ENCODE measurements at places on chromosomes 4 and X. TPM values are rescaled to one million over a fixed set of nuclear protein-coding genes. Genes with fewer than 3 reads are reported as not detected.

GRCh38 chrX:78513971-78514738, 145.0 kb downstream of the RTL3 start:
- DNase-seq, result no peak

DNA sequence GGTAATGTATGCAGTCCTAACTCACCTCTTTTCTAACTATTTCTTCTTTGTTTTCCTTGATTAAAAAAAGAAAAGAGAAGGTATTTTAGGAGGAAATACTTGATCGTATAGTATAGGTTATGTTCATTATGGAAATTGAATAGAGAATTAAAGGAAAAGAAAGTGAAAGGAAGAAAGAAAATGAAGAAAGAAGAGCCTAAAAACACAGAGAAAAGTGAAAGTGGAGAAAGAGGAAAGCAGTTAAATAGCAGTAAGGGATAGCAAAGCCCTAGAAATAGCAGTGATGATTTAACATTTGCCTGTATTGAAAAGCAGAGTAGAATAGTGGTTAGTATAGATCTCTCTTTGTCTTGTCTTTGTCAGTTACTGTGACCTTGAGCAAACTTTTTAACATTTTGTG, 37.0 kb downstream of the MRPL1 start:
- DNase-seq, result no peak

DNA sequence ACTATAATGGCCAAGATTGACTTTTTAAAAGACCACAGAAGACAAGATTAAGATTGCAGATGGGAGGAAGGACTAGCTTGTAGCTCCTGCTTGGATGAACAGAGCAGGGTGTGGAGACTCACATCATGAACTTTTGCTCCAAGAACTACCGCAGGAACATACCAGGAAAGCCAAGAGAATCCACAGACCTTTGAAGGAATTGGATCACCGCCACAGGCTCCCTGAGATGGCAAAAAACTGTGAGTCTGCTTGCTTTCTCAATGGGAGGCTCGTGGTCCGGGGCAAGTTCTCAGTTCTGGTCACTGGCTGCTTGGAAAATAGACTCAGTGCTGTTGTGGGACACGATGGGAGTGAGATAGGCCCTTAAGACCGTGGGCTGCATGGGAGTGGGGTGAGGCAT, 276.6 kb downstream of the CCSER1 start:
- DNase-seq, result no peak

DNA sequence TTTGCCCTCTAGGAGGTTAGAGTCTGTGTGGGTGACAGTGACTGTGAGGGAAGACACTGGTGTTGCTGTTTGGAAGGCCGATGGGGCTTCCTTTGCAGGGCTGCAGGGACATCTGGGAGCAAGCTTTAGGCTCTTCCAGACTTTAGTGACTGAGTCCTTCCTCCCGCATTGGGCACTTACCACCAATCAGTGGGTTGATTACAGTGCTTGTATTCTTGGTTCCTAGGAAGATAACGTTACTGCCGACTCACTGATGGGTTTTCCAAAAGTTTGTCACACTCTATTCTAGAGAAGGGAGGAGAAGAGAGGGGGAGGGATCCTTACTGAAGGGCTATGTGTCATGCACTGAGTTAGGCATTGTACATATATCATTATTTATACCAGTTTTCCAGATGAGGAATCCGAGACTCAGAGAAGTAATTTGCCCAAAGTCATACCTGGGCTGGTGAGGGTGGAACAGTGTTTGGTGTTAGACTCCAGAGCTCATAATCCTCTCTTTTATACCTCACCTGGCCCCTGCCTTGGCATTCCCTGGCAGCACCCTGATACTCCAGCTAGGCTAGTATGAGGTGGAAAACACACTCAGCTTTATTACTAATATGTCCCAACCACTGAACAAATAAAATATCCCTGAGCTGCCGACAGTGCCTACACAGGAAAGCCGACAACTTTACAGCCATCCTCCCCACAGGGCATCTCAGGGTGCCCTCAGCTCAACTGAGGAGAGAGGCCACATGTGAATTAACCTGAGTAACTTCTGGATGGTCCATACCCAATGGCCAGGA, 3.8 kb downstream of the CHST7 start:
- no peak for DNase-seq

GRCh38 chr4:109548655-109549054, 11.4 kb upstream of the MCUB start:
- no peak for DNase-seq

GRCh38 chr4:113311047-113311446, 261.6 kb downstream of the ANK2 start:
- no peak for DNase-seq

DNA sequence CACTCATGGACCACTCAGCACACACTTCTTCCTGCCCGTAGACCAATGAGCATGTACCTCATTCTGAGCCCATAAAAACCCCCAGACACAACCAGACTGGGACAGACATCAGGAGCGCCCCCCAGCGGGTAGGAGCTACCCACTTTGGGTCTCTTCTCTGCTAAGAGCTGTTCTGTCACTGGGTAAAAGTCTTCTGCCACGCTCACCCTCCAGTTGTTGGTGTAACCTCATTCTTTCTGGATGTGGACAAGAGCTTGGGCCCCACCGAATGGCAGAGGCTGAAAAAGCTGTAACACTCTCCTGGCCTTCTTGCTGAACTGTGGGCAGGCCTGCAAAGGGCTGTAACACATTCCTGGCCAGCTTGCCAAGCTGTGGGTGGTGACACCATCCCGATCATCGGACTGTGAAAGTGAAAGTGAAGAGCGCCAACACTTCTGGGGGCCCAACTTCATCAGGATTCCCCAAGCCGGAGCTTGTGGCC, 137.6 kb downstream of the TECRL start:
- no peak for DNase-seq

DNA sequence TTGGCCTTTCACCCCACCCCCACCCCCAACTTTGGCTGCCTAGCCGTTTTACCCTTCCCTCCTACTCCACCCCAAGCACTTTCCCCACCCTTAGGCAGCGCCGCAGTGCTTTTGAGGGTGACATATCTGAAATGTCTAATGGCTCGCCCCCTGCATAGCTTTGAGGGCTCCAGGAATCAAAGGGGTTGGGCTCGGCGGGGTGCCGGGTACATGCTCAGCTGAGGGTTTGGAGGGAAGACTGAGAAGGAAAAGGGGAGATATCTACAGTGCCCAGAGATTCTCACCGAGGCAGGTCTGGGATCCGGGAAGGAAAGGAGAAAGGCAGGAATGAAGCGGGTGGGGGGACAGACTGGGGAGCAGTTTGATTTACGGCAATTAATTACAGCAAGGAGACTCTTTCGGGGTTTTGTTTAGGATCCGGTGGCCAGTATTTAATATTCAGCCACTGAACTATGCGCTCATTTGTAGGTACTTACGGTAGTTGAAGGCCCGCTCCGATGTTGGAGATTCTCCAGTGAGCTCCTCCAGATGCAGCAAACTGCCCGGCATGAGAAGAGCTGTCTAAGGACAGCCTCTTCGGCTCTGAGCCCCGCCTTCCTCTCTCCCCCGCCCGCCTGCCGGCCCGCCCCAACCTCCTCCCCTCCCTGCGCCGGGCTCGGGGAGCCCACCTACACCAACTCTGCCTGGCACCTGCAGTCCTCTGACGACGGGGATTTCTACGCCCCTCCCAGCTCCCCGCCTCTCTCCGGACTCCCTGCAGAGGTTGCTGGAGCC, at the start of gene IGSF1:
Gene IGSF1 (minus strand): TSS at position 569 of the 774 bp plus-strand sequence. CDS start 2,632 bp downstream, outside the sequence.
- DNase-seq, result no peak

DNA sequence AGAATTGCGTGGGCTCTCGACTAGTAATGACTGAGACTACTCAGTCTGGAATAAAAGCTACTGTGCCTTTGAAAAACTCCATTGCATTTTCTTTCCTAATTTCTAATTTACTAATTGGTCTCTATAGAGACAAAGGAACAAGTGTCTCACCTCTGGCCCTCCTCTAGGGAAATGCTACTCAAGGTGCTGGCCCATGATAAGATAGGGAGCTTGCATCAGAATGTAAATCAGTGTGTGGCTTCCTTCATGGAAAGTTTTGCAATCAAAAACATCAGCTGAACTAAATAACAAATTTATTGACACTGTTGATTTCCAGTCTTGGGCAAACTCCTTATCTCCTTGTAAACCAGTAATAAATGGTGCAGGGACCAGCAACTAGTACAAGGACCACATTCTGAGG, 81.8 kb downstream of the SRPX start:
- no peak for DNase-seq

GRCh38 chrX:9464435-9465371, at the start of gene TBL1X:
TBL1X (plus strand) TSS chrX:9465058; CDS start chrX:9653587, 188,529 bp downstream.
- DNase-seq, result peak; percentile 58

GRCh38 chr4:1501754-1502500, 95.7 kb upstream of the NKX1-1 start:
- DNase-seq, result peak; percentile 22

DNA sequence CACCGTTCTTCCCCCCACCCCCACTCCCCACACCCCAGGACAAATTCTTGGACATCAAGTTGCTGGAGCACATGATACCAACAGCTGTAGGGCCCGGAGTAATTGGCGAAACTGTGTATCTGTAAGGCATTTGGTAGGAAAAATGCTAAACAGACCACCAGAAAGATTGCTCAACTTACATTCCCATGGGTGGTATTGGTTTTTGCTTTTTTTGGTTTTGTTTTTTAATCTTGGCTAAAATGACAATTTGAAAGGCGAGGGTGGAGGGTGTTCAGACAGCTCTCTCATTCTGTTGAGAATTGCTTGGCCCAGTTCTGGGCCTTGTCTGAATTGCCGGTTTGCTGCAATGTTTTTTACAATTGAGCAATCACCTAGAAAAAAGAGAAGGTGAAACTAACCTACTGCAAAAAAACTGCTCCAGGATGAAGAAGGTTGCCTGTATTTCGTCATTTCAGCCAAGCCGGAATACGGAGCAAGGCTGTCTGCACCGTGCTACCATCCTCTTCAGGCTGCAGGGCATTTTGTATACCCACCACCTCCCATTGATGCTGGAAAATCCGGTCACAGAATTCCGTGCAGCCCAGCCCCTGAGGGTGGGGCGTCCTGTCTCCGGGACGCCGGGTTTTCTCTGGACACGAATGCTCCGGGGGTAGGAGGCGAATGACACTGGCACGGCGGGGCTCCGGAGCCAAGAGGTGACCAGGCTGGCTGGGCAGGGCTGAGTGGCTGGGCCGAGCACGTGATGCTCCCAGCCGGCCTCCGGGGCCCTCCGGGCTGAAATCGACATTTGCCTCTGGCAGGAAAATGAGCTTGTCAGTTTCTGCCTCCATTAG, at the start of gene CLCN4:
Gene CLCN4 (plus strand): TSS at position 777 of the 833 bp plus-strand sequence. CDS start 28,058 bp downstream, outside the sequence.
- peak; percentile 81 for DNase-seq

DNA sequence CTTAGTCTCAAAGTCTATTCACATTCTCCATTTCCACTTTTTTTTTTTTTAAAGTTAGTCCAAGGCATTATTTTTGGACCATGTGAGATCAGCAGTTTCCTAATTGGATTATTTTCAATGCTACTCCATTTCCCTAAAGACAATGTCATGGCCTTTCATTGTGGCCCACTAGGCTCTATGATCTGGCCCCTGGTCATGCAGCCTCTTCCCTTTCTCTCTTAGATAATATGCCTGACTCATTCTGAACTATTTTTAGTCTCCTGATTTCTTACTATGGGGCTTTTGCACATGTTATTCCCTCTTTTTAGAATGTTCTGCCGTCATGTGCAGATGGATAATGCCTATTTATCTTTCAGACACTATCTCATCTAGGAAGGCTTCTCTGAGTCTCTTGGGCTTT, 157.3 kb downstream of the TMA16 start:
- DNase-seq, result no peak

GRCh38 chr4:126526335-126526734, 1106.4 kb upstream of the INTU start:
- DNase-seq, result no peak

- no peak for DNase-seq
Observed at GRCh38 chr4:3354455-3354811, 61.6 kb downstream of the RGS12 start.

DNA sequence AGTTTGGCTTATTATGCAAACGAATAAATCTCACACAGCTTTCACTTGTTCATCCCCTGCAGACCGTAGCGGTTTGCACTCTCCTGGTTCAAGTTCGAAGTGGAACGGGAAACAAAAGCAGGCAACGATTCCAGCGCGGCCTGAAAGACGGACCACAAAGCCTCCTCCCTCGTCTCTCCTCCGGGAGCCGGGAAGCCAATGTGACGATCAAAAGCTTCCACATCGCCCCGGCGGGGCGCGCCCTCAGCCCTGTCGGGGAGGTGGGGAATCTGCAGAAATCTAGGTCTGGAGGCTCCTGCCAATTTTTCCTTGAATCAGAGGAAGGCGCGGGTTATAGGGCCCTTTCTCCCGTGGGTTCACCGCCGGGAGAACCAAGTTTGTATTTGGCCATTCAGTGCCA, 16.9 kb upstream of the ZIC3 start:
- DNase-seq, result no peak

GRCh38 chr4:156294577-156294976, 340.9 kb upstream of the CTSO start:
- no peak for DNase-seq

DNA sequence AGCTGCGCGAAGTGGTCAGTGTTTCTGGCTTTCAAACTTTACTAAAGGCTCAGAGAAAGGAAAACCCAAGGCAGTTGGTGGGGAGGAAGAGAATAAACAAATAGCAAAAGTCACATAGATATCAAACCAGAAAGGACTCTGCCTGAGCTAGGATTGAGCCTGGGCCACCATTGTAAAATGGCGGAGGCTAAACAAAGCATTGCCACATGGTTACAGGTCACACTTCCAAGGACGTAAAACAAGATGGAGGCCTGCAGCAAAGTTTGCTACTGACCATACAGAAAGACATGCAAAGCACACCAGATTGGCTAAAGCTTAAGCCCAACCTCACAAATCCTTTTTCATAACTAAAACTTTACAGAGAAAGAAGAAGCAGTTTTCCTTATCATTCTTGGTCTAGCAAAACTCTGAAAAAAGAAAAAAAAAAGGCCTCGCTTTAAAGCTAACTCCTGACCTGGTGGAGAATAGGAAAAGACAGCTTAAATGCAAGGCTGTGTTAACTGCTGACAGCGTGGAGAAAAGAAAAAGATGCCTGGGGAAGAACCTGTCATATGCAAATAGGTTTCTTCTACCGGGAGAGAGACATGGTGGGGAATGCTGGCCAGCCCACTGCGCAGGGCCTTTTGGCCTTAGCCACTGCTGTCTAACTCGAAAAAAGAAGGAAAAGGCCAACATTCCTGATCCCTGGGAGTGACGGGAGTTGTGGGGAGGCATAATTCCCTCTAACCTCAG, 81.8 kb upstream of the SMARCA5 start:
- no peak for DNase-seq

GRCh38 chr4:166077782-166078181, 204.7 kb downstream of the TLL1 start:
- no peak for DNase-seq

GRCh38 chr4:123477711-123478209, 81.2 kb downstream of the SPRY1 start:
- no peak for DNase-seq

- peak; percentile 78 for DNase-seq
Observed at GRCh38 chrX:78104447-78105176, 564 bp downstream of the PGK1 start.

SMARCAD1 gene
- total RNA-seq, result 24.2 TPM

NXF3 gene
- 13.5 TPM for total RNA-seq

QRFPR gene
- total RNA-seq, result not detected

SCD5 gene
- total RNA-seq, result 17.7 TPM

RPA4 gene
- total RNA-seq, result 1.5 TPM

AGTR2 gene
- total RNA-seq, result 44.2 TPM

CAPN6 gene
- total RNA-seq, result not detected

SLC26A1 gene
- total RNA-seq, result 1.0 TPM

FANCB gene
- 1.5 TPM for total RNA-seq

RBM10 gene
- 32.1 TPM for total RNA-seq

TLR10 gene
- total RNA-seq, result 1.2 TPM

All from lower lobe of right lung (tissue), 2 donors.